Activated CD4-positive, alpha-beta memory T cell treated with anti-CD3 and anti-CD28 coated beads, Interleukin-2, amount 10 ng/mL, durations not matched to agents 7 days and 5 days (primary cell): ENCODE measurements at places on chromosomes 1 and 21.

- DNase-seq = no peak
Observed at GRCh38 chr1:2595261-2595811, 8.8 kb downstream of the PRXL2B start.

- no peak for DNase-seq
Observed at GRCh38 chr1:226606311-226607267, 58.0 kb downstream of the STUM start.

DNA sequence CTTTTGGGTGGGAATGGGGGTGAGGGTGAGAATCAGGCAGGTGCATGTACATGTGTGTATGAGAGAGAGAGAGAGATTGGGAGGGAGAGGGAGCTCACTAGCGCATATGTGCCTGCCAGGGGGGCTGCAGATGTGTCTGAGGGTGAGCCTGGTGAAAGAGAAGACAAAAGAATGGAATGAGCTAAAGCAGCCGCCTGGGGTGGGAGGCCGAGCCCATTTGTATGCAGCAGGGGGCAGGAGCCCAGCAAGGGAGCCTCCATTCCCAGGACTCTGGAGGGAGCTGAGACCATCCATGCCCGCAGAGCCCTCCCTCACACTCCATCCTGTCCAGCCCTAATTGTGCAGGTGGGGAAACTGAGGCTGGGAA, 95.0 kb downstream of the EPHB2 start:
- no peak for DNase-seq

DNA sequence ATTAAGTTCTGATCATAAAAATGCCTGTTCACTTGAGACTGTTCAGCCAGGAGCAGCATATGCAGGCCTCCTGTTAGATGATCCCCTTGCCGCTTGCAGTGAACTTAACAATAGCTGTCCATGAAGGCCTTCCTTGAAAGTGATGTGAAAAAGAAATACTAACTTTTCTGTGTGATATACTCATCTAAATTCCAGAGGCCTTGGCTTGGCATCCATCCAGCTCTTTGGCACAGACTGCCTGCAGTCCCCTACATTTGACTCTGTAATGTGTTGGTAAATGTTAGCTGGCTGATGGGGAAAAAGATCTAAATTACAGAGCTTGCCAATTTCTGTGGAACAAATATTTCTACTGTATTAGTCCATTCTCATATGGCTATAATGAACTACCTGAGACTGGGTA, 73.7 kb downstream of the KCNK2 start:
- DNase-seq = no peak

GRCh38 chr1:98217601-98218000, 296.8 kb upstream of the DPYD start:
- no peak for DNase-seq

GRCh38 chr21:14453339-14454015, 70.5 kb upstream of the HSPA13 start:
- peak; percentile 43 for DNase-seq

- no peak for DNase-seq
Observed at GRCh38 chr1:232600424-232601258, 29.3 kb downstream of the SIPA1L2 start.

- no peak for DNase-seq
Observed at GRCh38 chr21:46317710-46318463, 5.8 kb downstream of the C21orf58 start.

DNA sequence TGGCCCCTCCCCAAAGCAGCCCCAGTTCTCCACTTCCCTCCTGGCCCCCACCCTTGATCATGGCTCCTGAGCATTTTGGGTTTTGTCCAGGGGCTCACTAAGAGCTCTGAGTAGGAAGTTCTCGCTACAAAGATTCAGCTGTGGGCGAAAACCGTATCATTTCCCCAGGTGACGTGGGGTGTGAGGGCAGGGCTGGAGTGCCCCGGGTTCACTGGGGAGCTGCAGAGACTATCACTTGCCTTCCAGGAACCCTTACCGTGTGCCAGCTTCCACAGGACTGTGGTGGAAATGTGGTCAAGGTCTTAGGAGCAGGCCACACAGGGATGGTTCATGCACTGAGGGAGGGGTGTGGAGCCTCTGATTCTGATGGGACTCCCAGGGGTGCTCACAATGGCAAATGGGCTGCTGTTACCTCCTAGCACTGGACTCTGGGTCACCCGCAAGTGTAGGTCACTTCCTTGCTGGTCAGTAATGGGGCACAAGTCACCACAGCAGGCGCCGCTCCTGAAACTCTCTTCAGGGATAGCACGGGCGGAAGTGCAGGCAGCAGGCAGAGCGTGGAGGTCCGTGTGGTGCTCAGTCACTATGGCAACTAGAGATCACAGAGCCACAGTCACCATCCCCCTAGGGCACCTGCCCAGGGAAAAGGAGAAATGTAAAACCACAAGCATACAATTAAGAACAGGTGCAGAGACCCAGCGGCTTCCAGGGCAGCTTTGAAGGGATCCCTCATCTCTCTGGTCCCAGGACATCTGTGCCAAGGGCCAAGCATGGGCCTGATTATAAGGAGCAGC, 35.4 kb downstream of the RSPH1 start:
- no peak for DNase-seq

- DNase-seq = no peak
Observed at GRCh38 chr21:38988509-38989378, 183.0 kb downstream of the ETS2 start.

- no peak for DNase-seq
Observed at GRCh38 chr1:5819391-5820025, 172.7 kb downstream of the NPHP4 start.

DNA sequence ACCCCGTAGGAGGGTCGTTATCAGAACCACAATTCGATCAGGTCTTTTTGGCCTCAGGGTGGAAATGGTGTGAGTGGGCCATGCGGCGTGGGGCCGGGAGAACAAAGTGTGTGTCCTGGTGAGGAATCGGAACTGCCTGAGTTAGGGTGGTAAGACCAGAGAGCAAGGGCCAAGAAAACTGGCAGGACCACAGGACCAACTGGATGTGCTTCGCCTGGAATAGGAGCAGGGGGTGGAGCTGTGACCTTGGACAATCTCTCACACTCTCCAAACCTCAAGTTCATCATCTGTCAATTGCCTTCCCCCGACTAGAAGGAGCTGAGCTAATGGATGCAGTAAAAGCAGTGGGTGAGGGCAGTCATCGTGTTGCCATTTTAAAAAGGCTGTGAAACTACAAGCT, 59.5 kb downstream of the NAV1 start:
- no peak for DNase-seq
